IMR-90 (cell line): ENCODE measurements at places on chromosomes 7 and 10. TPM values are rescaled to one million over a fixed set of nuclear protein-coding genes. Genes with fewer than 3 reads are reported as not detected.

RPEL1 gene
- total RNA-seq: under 0.01 and 0.28 TPM in 2 replicates

ADRA2A gene
- total RNA-seq: not detected in 2 replicates

MYOZ1 gene
- under 0.01 and 0.18 TPM in 2 replicates for total RNA-seq

EEPD1 gene
- total RNA-seq: 7.3 and 8.1 TPM in 2 replicates

RET gene
- 0.18 and 0.28 TPM in 2 replicates for total RNA-seq

ERVW-1 gene
- total RNA-seq: not detected in 2 replicates

INTS15 gene
- 6.1 and 7.0 TPM in 2 replicates for total RNA-seq

ZNF853 gene
- total RNA-seq: 3.3 and 3.4 TPM in 2 replicates

SCART1 gene
- 0.28 and 0.54 TPM in 2 replicates for total RNA-seq

HABP2 gene
- total RNA-seq: not detected in 2 replicates

CHN2 gene
- not detected in 2 replicates for total RNA-seq

ELFN1 gene
- 1.6 and 2.2 TPM in 2 replicates for total RNA-seq

GRCh38 chr7:149790146-149790548 lies 16.8 kb upstream of the ZNF467 start:
- DNase-seq: no peak

DNA sequence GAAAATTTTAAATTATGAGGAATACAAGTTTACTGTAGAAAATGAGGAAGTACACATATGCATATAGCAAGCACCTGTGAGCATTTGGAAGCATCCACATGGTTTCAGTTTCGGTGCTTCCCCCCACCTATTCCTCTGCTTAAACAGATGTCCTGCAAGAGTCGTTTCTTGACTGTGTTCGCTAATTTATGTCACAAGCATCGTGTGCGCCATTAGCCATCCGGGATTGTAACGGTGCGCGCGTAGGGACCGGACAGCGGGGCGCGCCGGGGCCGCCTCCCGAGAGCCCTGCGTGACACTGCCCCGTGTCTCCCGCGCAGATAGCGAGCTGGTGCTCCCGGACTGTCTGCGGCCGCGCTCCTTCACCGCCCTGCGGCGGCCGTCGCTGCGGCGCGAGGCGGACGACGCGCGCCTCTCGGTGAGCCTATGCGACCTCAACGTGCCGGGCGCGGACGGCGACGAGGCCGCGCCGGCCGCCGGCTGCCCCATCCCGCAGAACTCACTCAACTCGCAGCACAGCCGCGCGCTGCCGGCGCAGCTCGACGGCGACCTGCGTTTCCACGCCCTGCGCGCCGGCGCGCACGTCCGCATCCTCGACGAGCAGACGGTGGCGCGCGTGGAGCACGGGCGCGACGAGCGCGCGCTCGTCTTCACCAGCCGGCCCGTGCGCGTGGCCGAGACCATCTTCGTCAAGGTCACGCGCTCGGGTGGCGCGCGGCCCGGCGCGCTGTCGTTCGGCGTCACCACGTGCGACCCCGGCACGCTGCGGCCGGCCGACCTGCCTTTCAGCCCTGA lies 90.9 kb downstream of the NEURL1 start:
- no peak for DNase-seq

DNA sequence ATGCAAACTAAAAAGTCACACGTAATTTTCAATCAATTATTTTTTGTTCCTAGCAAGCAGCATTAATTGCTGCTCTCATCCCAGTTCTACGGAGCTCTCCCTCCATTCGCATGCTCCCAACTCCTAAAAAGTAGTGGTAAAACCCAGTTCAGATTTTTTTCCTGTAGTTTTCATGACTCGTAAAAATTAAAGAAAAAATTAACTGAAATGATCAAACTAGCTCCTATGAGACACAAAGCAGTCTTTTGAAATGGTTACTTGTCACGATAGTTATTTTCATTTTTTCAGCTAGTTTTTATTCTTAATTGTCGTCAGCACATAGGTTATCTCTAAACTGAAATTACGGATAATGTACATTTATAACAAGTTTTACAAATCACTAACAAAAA lies 1.8 kb downstream of the HNRNPA2B1 start:
- no peak for DNase-seq

DNA sequence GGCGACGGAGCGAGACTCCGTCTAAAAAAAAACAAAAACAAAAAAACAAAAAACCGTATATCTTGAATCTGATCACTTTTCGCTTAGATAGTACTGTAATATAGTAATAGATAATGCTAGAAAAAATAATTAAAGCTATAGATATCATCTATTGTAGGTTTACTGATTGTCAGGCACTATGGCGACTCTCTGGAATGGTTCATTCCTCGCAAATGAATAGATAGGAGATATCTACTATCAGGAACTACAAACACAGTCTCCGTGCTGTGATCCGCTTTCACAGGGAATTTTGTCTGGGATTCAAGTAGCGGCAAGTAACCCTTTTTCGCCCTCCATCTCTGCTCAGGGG lies 342 bp upstream of the MEIG1 start:
- no peak for DNase-seq

DNA sequence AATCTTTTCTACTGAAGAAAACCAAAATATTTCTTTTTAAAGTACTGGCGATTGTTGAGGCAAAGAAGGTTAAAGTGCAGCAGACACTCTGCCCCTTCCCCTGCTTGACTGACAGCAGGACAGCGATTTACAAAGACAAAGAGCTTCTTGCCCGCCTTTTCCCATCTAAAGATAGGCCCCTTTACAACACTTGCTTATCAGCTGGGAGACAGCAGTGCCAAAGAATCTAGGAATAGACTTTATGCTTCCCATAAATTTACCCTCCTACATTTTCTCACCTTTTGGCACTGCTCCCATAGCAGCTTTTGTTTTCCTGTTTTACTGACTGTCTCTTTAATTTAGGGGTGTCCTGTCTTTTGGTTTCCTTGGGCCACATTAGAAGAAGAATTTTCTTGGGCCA lies 824.1 kb downstream of the CCSER2 start:
- DNase-seq: no peak

- peak; percentile 76 for DNase-seq
Measured at GRCh38 chr10:51960494-51960895, 261.1 kb upstream of the CSTF2T start.

- DNase-seq: no peak
Measured at GRCh38 chr7:137877027-137877675, 30.4 kb upstream of the DGKI start.

DNA sequence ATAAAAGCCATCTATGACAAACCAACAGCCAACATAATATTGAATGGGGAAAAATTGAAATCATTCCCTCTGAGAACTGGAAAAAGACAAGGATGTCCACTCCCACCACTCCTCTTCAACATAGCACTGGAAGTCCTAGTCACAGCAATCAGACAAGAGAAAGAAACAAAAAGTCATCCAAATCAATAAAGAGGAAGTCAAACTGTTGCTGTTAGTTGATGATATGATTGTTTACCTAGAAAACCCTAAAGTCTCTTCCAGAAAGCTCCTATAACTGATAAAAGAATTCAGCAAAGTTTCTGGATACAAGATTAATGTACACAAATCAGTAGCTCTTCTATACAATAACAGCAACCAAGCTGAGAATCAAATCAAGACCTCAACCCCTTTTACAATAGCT lies 285.1 kb upstream of the PHF14 start:
- DNase-seq: no peak

GRCh38 chr7:101531726-101532357 lies 97.3 kb downstream of the MYL10 start:
- no peak for DNase-seq

DNA sequence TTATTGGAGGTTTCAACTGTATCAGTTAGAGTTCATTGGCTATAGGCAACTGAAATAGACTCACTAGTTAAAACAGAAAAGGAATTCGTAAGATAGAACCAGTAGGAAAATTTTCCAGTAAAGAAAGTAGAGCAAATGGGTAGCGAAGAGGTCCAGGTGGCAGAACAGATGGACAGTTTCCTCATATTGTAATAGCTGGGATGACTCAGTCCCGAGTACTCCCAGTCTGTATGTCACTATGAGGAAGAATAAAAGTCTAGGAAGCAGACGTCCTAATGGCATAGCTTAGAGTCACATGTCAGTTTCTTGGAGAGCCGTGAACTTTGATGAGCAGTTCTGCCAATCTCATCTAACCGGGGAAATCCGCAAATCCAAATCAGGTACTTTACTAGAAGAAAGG lies 95.3 kb downstream of the RNF32 start:
- peak; percentile 45 for DNase-seq

- DNase-seq: peak; percentile 72
Measured at GRCh38 chr10:88810196-88810961, 7.8 kb downstream of the LIPM start.

GRCh38 chr7:74365322-74366022 lies 76.3 kb downstream of the CLIP2 start:
- peak; percentile 43 for DNase-seq

DNA sequence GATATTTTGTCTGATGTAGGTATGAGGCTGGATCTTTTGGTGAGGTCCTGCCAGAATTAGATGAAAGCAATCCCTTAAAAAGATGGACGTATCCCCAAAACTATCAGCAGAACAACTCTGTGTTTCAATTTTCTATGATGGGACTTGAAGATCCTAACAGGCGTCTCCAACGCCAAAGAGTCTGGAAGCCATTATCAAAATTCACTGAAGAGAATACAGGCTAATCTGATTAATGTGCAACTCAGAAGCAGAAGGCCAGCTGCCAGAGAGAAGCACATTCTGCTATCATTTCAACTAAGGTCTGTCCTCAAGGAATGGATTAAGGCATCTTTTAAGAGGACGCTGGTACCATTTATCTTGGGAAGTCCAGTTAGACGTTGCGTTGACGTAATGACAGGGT lies 119.7 kb downstream of the FGFR2 start:
- no peak for DNase-seq

DNA sequence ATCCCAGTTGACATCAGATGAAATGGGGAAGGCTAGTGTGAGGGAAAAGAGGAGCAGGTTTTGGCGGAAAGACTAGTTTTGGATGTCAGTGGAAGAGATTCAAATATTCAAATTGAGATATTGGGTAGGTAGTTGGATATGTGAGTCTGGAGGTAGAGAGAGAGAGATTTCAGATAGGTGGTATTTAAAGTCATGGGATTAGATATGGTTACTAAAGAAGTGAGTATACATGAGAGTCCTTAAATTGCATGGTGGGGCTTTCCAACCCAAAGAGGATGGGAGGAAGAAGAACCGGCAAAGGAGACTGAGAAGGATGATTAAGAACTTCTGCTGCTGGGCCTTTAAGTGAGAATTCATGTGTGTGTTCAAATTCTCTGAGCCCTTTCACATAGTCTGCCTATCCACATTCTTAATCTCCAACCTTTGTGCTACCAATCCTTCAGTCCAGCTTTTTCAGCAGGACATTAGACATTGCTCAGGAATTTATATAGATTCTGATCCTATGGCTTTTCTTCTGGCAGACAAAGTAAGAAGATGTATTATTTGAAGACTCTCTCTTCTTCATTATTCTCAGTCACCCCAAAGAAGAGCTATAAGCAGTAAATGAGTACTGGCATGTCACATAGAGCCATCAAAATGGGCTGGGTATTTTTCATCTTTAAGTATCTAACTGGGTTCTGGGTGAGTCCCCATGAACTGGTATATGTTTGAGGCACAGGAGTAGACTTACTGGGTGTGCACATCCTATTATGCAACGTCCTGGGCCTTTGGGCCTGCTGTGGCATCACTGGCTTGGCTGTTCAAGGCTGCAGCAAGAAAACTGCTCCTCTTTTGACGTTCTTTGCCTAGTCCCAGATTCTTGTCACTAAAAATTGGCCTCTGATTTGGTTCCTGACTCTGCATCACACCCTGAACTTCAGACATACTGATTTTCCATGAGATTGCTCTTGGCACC lies 33.6 kb downstream of the ST7 start:
- peak; percentile 16 for DNase-seq

DNA sequence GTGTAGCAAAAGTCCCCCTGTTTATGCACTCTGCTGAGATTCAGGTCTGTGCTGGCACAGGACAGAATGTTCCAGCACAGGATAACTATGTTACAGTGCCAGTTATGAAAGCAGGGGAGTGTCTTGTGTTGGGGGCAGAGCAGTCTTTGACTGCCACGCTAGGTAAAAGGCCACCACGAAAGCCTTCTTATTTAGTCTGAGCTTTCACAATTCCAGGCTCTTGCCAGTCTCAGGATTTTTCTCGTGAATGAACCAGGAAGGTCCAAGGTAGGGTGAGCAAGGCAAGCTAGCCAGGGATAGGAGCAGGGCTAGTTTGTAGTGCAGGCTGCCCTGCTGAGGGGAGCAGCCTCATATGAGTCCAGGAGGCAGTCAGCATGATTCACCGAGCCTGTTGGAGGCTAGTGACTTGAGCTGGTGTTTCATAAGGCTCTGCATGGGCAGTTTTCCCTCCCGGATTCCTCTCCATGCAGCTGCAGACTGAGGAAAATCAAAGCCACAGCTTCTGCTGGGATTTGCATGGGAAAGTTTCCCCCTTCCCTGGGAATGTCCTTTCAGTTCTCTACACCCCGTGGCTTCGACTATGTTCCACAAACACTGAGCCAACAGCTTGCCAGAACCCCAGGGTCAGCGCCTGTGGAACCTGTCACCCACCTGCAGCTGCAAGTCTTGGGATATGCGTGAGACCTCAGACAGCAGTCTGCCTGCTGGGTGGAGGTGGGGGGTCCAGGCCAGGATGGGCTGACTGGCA lies 112.3 kb downstream of the JCAD start:
- peak; percentile 94 for DNase-seq

GRCh38 chr7:35185908-35186731 lies 67.8 kb downstream of the TBX20 start:
- DNase-seq: peak; percentile 8

- no peak for DNase-seq
Measured at GRCh38 chr7:92061154-92061553, 73.1 kb downstream of the CYP51A1 start.

DNA sequence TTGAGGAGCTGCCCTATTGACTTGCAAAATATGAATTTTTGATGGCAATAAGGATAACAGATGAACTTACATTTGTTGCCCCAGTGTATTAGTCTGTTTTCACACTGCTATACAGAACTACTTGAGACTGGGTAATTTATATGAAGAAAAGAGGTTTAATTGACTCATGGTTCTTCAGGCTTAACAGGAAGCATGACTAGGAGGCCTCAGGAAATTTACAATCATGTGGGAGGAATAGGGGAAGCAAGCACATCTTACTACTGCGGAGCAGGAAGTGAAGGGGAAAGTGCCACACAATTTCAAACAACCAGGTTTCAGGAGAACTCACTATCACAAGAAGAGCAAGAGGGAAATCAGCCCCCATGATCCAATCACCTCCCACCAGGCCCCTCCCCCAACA lies 57.9 kb downstream of the ZNF22 start:
- no peak for DNase-seq

GRCh38 chr7:141956084-141956483 lies 9.3 kb upstream of the CLEC5A start:
- DNase-seq: no peak

- DNase-seq: no peak
Measured at GRCh38 chr7:12237007-12237406, 25.9 kb downstream of the TMEM106B start.
